Left hindlimb (tissue), 1 donor: ENCODE measurements at places on chromosomes 12 and 14.

- DNase-seq = no peak
Measured at GRCh38 chr12:110079477-110080400, 31.4 kb upstream of the C12orf76 start.

DNA sequence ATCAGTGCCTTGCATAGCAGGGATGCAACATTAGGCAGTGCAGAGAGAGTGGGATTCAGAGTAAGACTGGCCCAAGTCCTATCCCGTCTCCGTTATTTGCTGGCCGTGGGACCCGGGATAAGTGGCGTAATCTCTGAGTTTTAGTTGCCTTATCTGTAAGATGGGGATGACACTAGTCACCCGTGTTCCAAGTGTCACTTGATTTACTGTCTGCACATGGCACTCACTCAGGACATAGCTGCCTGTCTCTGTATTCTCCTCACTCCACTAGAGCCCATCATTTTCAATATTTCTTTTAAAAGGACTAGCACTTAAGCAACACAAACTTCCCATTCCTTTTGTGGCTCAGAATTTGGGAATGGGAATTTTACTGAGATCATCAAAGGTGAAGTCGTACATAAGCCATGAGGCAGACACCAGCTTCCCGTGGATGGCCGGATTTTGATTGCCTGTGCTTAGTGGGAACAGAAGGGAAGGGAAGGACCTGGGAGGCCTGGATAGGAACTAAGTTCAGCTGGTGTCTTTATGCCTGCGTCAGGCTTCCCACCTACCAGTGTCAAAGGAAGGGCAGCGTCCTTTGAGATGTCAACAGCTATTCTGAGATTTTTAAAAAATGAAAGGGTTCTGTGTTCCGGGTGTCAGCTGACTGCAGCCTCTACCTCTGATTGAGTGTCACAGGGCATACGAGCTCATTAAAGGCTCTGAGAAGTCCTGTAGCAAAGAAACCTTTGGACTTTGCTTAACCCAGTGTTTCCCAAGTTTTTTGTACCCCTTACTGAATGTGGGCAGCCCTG is 361.4 kb downstream of the CACNA1C start:
- DNase-seq = no peak

DNA sequence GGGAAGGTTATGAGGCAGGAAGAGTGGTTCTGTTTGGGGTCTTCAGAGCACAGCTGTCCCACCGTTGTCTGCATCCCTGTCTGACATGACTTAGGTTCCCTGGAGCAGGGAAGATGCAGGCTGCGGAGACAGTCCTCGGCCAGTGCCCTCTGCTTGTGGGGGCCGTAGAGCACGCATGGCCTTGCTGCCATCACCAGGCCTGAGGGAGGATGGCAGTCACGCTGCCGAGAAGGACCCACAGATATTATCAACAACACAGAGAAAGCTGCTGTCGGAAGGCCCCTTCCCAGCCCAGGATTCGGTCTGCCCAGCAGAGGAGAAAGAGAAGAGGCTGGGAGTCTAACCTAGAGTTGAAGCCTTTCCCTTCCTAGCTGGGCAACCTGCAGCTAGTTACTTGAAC is 35.0 kb downstream of the ERH start:
- DNase-seq = no peak

- no peak for DNase-seq
Measured at GRCh38 chr12:62848418-62848817, 86.5 kb downstream of the PPM1H start.

DNA sequence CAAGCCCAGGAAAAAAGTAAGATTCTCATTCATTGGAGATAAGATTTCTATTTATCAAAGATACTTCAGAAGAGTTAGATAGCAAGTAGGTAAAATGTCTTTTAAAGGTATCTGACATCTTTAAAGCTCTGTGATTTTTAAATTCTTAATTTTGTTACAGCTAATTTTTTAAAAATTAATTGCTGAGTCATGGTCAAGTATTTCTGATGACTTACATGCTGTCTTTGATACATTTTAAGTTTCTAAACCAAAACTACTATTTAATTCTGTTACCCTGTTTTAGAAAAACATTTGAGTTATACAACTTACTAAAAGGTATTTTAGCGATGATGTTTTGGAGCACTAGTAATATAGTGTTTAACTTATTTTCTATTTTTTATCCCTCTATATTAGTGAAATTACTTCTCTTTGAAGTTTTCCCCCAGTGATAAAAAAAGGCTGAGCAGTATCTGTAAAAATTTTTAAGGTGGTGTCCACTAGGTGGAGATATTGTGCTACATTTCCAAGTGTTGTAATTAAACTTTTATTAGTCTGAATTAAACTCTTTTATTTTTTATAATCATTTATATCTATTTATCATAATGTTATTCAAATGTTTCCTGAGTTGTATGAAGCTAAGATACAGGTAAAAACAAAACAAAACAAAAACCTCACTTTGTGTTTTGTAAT is 11.5 kb downstream of the ALG10 start:
- DNase-seq = no peak

GRCh38 chr14:77615361-77616132 is 890 bp downstream of the SPTLC2 start:
- no peak for DNase-seq

DNA sequence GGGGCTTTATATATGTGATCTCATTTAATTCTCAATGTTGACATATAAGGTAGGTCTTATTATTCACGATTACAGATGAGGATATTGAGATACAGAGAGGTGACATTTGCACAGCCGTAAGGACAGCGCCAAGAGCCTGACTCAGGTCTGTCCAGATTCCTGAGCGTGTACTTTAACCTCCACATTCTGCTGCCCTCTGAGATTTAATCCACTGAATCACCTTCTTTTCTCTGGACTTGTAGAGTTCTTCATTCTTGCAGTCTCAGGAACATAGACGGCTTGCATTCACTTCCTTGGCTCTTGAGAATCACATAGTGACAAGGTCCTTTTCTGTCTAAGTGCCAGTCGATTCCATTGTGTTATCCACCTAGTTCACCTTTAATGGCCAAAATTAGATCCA is 141.0 kb upstream of the ARHGAP5 start:
- no peak for DNase-seq

- DNase-seq = no peak
Measured at GRCh38 chr12:124391340-124392261, 96.7 kb downstream of the RFLNA start.

DNA sequence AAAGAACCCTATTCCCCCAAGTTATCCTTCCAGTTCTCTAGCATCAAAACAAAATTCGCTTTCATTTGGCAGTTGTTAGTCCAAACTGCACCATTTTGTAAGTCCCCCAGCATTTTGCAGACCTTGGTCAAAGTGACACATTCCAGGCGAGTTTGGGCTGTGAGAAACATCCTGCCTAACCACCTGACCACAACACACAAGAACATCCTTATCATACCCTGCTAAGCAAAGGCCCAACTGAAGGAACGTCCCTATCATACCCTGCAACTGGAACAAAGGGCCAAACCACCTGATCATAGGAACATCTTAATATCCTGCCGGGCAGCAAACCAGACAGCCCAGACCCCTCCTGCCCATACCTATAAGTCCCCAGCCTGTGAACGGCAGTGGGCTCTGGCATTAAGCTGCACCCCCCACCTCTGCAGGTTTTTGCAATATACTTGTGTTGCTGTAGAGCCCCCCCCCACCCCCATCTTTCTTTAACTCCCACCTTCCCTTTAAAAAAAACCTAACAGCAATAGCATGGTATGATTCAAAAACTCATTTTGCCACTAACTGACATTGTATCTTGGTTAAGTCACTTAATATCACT is 2.7 kb downstream of the PCNX4 start:
- no peak for DNase-seq
